Naive thymus-derived CD8-positive, alpha-beta T cell (primary cell): ENCODE measurements at places on chromosomes 2 and 18.

- DNase-seq = no peak
These were observed 906.1 kb downstream of the SLC4A3 start for GRCh38 chr2:220533485-220533884.

DNA sequence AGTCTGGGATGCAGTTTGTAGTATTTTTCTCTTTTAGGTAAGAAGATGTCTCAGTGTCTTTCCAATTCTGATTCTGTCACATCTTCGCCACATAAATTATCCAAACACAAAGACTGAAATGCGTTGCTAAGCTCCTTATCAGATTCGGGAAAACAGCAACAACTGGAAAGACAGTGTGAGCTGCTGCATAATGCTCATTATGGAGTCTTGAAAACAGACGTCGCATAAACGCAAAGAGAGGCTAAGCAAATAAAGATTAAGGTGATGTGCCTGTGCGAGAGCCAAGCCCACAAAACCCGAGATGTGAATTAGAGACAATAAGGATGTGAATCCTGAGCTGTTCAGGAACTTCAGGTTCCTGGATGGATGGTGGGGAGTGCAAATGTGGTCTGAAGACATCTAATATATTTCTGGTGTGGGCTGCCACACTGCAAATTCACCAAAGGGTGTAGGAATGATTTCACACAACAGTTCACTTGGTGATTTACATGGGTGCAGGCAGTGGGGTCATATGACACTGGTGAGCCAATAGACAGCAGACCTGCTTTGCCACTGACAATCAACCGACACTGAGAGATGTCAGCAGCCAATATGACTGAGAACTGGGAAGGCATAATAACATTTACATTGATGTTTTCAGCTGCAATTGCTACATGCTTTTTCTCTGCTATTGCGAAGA is 195.8 kb downstream of the MTX2 start:
- no peak for DNase-seq

DNA sequence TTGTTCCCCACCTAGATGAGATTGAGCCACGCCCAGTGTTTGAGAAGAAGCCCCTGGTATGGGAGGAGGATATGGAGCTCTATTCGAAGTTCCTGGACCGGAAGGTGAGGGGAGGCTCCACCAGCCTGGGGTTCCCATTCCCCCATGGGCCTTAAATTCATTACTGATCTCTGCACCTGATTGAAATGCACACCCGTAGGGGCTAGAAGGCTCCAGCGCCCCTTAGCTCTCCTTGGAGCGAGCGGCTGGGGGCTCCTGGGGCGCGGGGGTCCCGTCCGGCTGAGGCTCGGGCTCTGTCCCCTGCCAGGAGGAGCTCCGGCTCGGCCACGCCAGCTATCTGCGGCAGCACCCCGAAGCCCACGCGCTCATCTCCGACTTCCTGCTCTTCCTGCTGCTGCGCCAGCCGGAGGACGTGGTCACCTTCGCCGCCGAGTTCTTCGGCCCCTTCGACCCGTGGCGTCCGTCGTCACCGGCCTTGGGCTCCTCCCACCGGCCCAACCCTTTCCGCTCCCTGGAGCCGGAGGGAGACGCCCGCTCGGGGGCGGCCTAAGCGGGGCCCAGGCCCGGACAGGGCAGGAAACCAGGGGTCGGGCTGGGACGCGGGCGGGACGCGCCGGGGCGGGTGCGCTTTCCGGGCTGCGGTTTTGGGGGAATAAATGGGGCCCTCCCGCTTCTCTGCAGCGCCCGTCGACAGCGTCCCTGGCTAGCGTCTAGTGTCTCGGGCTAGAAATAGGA is 10.9 kb downstream of the CATIP start:
- peak; percentile 80 for DNase-seq

- no peak for DNase-seq
These were observed 45.6 kb downstream of the REL start for GRCh38 chr2:60926741-60927552.

GRCh38 chr2:126302043-126302442 is 353.9 kb upstream of the GYPC start:
- no peak for DNase-seq

- DNase-seq = no peak
These were observed 4.0 kb upstream of the COL3A1 start for GRCh38 chr2:188970211-188970610.

- no peak for DNase-seq
These were observed 376.4 kb upstream of the VWC2L start for GRCh38 chr2:214034417-214034816.

DNA sequence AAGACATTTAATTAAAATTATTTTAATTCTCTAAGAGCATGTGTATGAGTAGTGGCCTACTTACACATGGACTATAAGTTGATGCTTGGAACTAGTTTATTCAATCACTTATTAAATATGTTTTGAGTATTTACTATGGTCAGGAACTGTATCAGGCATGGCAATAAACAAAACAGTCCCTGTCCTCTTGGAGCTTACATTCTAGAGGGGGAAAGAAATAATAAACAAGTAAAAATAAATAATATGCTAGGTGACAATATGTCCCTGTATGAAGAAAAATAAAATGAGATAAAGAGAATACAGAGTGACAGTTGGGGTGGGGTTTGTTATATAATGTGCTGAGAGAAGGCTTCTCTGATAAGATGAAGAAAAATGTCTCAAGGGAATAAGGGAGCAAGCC is 74.5 kb downstream of the MYO3B start:
- no peak for DNase-seq

GRCh38 chr2:50260886-50261285 is 771.0 kb downstream of the NRXN1 start:
- no peak for DNase-seq

- DNase-seq = no peak
These were observed 17.3 kb downstream of the NOL4 start for GRCh38 chr18:34207344-34207851.

- no peak for DNase-seq
These were observed 77.2 kb upstream of the TTN start for GRCh38 chr2:178884440-178884839.

GRCh38 chr18:7954238-7954637 is 387.1 kb downstream of the PTPRM start:
- no peak for DNase-seq

DNA sequence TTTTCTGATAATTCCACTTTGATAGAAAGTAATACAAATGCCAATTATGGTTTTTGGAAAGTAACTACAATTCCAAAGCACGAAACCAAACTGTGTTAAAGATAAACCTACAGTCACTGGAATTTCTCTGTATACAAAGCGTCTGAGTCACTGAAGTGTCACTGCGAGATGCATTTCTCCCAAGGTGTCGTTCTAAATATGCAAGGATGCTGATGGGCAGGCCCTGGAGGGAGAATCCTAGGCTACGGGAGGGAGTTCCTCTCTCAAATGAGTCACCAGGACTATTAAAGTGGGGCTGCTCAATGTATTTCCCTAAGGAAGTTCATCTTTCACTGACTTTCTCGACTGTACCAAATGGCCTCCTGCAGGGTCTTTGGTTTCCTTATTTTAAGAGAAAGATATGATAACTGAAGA is 163.8 kb upstream of the STK17B start:
- DNase-seq = no peak

- no peak for DNase-seq
These were observed 148.7 kb upstream of the OSR1 start for GRCh38 chr2:19507137-19507536.

DNA sequence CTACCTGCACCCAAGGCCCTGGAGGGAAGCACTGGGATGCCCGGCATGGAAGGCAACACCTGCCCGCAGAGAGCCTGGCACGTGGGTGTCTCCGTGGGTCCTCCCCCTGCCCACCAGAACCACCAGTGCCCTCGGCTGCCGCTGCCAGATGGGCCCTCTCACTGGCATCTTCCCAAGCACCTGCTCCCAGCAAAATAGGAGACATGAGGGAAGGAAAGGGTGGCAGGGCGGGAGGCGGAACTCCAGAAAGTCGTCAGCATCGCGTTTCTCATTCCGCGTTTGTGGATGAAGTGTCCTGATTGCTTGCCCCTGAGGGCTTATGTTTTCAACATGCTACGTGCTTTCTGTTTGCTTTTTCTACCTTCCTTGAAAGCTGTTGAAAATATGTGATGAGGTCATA is 8.8 kb upstream of the SNTG2 start:
- no peak for DNase-seq

GRCh38 chr2:148244593-148245292 is 223.9 kb downstream of the MBD5 start:
- no peak for DNase-seq

DNA sequence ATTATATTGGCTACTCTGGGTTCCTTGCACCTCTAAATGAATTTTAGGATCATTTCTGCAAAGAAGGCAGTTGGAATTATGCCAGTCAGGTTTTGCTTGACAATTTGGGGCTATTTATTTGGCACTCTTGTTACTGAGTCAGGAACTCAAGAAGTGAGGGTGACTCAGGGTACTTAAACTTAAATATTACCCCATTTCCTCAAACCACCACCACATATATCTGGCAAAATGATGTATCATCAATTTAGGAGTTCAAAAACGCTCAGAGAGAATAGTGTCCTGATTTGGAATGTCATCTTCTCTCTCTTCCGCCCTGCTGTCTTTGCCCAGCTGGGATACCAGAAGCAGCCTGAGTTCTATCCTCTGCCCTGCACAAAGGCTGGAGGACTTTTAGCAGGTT is 2.4 kb upstream of the THNSL2 start:
- DNase-seq = no peak

DNA sequence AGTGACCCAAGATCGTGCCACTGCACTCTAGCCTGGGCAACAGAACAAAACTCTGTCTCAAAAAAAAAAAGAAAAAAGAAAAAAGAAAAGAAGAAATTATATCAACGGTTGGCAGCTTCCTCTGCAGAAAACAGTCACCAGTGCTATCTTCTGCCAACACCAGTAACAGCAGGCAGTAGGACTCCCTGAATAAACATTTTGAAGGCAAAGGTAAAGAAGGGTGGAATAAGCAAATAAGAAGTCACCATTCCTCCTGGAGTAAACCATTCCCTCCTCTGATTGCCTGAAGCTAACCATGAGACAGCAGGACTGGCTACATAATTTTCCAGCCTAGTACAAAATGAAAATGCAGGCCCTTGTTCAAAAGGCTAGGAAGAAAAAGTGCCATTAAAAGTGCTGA is 9.0 kb upstream of the RNF103 start:
- DNase-seq = no peak

GRCh38 chr2:42838133-42838532 is 45.8 kb upstream of the HAAO start:
- DNase-seq = no peak

- no peak for DNase-seq
These were observed 45.9 kb downstream of the ITPRID2 start for GRCh38 chr2:181937473-181937872.

DNA sequence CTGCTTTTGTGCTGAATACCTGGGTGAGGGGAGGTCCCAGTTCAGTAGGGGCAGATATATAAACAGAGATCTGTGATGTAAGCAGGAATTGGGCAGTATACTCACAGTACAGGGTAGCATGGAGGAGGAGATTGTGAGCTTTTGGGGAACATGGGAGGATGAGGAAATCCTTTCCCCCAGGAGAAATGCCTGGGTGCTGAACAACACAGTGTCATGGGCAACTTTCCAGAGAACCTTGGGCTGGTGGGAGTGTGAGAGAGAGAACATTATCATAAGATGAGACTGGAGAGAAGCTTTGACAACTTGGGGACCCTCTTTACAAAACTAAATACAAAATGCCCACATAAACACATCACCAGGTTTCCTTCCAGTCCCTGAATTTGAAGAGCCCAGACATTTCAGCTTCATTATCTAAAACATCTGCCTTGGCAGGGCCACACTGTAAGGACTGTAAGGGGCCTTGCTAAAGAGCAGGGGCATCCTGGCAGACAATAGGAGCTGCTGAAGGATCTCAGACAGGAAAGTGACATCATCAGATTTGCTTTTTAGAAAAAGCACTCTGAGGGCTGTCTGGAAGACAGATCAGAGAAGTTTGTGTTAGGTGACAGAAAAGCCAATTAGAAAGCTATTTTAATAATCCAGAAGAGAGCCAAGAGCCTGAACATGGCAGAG is 303.1 kb upstream of the FBXO11 start:
- no peak for DNase-seq

DNA sequence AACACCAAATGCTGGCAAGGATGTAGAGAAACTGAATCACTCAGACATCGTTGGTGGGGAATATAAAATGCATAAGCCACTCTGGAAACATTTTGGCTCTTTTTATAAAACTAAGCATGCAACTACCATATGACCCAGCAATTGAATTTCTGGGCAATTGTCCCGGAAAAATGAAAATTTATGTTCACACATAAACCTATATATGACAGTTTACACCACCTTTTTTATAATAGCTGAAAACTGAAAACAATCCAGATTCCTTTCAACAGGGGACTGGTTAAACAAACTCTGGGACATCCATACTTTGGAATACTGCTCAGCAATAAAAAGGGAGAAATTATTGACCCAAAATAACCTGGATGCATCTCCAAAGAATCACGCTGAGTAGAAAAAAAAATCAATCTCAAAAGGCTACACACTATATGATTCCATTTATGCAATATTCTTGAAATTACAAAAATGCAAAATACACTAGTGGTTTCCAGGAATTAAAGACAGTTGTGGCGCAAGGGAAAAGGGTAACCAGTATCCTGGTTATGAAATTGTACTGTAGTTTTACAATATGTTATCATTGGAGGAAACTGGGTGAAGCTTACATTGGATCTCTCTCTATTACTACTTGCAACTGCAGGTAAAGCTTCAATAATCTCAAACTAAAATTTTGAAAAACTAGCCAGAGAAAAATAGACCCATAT is 130.2 kb upstream of the PID1 start:
- DNase-seq = no peak

- DNase-seq = no peak
These were observed 145.0 kb downstream of the DCC start for GRCh38 chr18:52484977-52485376.

DNA sequence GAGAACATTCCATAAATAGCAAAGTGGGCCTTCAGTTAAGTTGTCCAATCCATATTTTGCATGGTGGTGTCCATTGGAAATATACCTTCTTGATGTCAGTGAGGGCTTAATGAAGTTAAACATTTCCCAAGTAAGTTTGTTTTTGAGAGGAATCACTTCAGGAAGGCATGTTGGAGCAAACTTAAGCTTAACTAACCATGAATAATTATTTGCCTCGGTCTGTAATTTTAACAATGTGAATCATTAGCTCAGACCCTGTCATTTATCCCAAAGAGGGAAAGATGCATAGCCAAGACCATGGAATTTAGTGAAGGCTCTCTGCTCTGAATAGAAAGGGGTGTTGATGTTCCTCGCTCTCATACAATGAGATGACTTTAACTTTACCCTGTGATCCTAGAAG is 47.4 kb downstream of the SPATS2L start:
- no peak for DNase-seq

GRCh38 chr2:207180741-207181140 is 15.0 kb upstream of the KLF7 start:
- DNase-seq = no peak

- no peak for DNase-seq
These were observed 119.1 kb downstream of the AQP4 start for GRCh38 chr18:26746398-26746797.
